ENCODE measurements at places on chromosomes 13 and 19. TPM values are rescaled to one million over a fixed set of nuclear protein-coding genes. Genes with fewer than 3 reads are reported as not detected.

GRCh38 chr13:106533943-106534638 lies 1.4 kb downstream of the EFNB2 start:
- H3K36me3 ChIP-seq, result no peaks in the 10 kb centered on the region
- peak overlapping the region; percentile 86 for H3K27ac ChIP-seq
- H3K27me3 ChIP-seq, result no peaks in the 10 kb centered on the region
- peak overlapping the region; percentile 95 for H3K4me3 ChIP-seq
- DNase-seq, result peak; percentile 77

DNA sequence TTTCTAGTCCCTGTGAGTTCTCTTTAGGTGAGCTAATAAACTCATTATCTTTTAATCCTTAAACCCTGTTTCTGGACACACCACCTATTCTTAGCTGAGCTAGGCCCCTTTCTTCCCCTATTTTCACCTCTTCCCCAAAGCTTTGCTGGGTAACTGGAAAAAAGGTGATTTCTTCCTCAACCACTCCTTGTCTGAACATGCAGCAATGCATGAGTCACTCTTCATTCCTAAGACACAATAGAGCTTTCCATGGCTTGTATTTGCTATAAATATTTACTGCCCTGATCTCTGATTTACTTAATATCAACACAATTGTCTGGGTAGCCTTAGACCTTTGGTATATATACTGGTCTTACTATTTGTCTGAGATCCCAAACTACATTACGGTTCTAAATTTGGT lies 370.9 kb downstream of the KLF5 start:
- no peaks in the 10 kb centered on the region for H3K27me3 ChIP-seq
- peak overlapping the region; percentile 89 for H3K27ac ChIP-seq

DNA sequence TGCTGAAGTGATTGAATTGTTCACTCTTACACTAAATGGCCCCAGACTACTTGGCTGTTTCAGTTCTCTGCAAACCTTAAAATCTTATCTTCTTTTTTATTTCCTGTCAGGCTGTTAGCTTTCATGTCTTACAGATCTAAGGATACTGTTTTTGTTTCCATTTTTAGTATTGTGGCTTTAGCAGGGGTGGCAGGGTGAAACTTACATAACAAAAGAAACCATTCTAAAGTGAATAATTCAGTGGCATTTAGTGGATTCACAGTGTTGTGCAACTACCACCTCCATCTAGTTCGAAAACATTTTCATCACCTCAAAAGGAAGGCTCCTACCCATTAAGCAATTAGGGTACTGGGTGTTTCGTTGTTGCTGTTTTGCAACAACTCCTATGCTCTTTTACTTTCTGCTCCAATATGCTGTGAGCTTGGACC lies 19.8 kb downstream of the TMEM272 start:
- H3K36me3 ChIP-seq, result no peaks in the 10 kb centered on the region
- H3K4me1 ChIP-seq, result peaks cover 16% of the 10 kb centered on the region
- H3K27me3 ChIP-seq, result peaks cover 35% of the 10 kb centered on the region
- DNase-seq, result peak; percentile 73
- no peak overlapping the region for H3K27ac ChIP-seq

- DNase-seq, result no peak
- no peak overlapping the region for H3K4me3 ChIP-seq
- H3K27me3 ChIP-seq, result no peaks in the 10 kb centered on the region
- peaks cover 20% of the 10 kb centered on the region for H3K4me1 ChIP-seq
Observed at GRCh38 chr19:42122691-42123607, 9.3 kb downstream of the POU2F2 start.

Gene ZNF71
- 4.0 TPM for total RNA-seq

Gene SLC25A41
- not detected for total RNA-seq

DNA sequence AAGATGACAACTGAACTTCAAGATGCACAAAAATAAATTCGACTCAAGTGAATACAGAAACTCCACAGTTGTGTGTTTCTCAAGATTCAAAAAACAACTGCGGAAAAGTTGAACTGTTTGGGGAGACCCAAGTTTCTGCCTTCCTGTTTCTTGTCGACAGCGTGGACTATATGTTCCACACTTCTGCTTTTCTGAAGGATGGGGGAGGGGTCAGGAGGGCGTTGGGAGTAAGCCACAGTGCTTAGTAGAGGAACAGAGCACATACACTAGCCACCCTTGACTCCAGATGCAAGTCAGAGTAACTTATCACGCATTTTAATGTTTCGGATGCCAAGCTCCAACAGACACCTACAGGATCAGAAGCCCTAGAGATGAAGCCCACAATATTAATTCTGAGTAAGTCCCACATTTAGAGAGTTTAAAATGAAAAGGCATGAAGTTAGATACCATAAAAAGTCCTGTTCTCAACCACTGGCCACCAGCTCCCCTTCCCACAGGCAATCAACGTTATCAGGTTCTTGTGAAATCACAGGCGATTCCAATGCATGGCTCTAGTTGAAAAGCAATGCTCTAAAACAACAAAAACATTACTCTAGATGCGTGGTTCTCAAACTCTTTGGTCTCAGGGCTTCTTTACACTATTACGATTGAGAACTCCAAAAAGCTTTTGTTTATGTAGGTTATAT lies 4.2 kb downstream of the TUBGCP3 start:
- H3K27me3 ChIP-seq, result no peaks in the 10 kb centered on the region
- no peak overlapping the region for H3K27ac ChIP-seq
- H3K4me3 ChIP-seq, result no peak overlapping the region
- no peaks in the 10 kb centered on the region for H3K36me3 ChIP-seq
- peaks cover 17% of the 10 kb centered on the region for H3K4me1 ChIP-seq
- DNase-seq, result no peak

- H3K36me3 ChIP-seq, result no peaks in the 10 kb centered on the region
- H3K4me1 ChIP-seq, result no peaks in the 10 kb centered on the region
- no peak overlapping the region for H3K4me3 ChIP-seq
- no peak overlapping the region for H3K27ac ChIP-seq
Observed at GRCh38 chr19:47430041-47430802, 10.9 kb upstream of the MEIS3 start.

- H3K4me1 ChIP-seq, result peaks cover 12% of the 10 kb centered on the region
- H3K27ac ChIP-seq, result peak within 1 kb of the TSS; percentile 87
Observed at GRCh38 chr19:47230921-47231214, at the start of gene BBC3. Gene BBC3, minus strand, starts transcription at chr19:47231199. Its CDS starts 2,768 bp downstream, at chr19:47228431.

Gene PEAK3
- not detected for total RNA-seq

DNA sequence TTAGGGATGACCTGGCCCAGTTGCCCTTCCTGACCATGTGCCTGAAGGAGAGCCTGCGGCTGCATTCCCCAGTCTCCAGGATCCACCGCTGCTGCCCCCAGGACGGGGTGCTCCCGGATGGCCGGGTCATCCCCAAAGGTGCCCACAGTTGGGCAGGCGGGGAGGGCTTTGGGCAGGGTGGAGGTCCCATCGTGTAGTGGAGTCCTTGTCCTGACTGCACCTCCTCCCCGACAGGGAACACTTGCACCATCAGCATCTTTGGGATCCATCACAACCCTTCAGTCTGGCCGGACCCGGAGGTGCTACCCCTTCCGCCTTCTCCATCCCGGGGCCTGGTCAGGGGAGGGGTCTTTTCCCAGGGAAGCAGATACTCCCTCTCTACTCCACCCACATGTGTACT lies 31.7 kb upstream of the CYP4F8 start:
- no peaks in the 10 kb centered on the region for H3K36me3 ChIP-seq
- DNase-seq, result no peak
- no peak overlapping the region for H3K27ac ChIP-seq
- H3K4me3 ChIP-seq, result no peak overlapping the region
- peaks cover 6% of the 10 kb centered on the region for H3K4me1 ChIP-seq
- peaks cover 14% of the 10 kb centered on the region for H3K27me3 ChIP-seq

Measured in MCF 10A (cell line).